NCI-H2029 (cell line): ENCODE measurements at places on chromosomes 1 and 21.

- DNase-seq = no peak
Measured at GRCh38 chr1:205687242-205687641, 6.9 kb upstream of the SLC45A3 start.

GRCh38 chr1:3468236-3469103, 14.0 kb downstream of the ARHGEF16 start:
- no peak for DNase-seq

DNA sequence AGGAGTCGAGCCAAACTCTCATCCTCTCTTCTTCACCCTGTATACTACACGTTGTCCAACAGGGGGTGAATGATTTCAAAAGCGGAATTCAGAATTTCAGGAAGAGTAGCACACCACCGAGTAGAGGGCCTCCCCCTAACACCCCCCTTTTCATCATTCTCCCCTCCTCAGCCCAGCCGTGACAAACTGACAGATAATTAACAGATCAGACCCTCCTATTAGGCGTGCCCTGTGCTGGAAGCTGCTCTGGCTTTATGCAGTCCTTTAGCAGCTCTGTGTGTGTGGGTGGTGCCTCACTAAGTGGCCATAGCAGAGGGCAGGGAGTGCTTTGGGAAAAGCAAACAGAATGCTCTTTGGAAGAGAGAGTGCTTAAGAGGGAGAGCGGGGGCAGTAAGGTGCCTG, 44.3 kb downstream of the PEX14 start:
- peak; percentile 29 for DNase-seq

- DNase-seq = no peak
Measured at GRCh38 chr21:33023574-33024200, 2.0 kb upstream of the OLIG2 start.

DNA sequence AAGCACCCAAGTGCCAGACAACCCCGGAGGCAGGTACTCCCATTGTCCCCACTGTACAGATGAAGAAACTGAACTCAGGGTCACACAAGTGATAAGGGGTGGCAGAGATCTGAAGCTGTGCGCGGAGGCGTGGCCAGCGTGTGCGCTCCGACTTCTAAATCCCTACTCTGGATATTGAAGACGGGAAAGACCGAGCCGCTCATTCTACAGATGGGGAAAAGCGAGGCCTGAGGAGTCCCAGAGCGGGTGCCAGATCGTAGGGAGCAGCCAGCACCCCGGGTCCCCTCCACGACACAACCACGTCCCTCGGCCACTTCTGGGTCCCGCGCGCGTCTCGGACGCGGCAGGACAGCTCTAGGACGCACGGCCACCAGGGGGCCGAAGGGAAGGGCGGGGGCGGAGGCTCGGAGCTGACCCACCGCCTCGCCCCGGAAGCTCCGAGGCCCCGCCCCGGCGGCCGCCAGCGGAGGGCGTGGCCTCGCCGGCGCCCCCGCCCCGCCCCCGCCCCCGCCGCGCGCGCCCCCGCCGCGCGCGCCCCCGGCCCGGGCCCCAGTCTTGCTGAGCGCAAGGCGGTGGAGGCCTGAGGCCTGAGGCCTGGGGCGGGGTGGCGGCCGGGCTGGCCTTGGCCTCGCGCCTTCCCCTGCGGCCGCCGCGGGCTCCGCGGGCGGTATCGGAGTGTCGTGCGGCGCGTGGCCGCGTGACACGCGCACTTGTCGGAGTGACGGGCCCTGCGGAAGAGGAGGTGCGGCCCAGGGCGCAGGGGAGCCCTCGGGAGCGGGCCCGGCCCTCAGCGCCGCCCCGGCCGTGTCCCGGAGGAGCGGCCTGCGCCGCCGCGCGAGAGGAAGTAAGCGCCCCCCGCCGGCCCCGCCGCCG, at the start of gene H6PD:
TSS of gene H6PD (plus strand) at position 552 of the 873 bp plus-strand sequence. CDS start 10,161 bp downstream, outside the sequence.
- DNase-seq = peak; percentile 24

DNA sequence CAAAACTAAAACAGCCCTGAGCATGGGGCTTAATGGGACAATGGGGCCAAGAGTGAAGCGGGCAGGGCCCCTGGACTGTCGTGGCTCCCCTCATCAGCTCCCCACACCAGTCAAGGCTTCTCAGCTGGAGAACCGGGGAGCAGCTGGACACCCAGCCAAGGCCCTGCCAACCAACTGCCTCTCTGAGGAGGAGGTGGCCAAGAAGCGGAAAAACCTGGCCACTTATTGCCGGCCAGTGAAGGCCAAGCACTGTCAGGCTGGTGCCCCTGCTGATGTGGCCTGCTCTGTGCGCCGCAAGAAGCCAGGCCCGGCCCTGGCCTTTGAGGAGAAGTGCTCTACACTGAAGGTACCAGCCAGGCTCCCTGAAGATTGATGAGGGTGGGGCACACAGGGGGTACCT, 2.5 kb upstream of the CYB561D1 start:
- no peak for DNase-seq

DNA sequence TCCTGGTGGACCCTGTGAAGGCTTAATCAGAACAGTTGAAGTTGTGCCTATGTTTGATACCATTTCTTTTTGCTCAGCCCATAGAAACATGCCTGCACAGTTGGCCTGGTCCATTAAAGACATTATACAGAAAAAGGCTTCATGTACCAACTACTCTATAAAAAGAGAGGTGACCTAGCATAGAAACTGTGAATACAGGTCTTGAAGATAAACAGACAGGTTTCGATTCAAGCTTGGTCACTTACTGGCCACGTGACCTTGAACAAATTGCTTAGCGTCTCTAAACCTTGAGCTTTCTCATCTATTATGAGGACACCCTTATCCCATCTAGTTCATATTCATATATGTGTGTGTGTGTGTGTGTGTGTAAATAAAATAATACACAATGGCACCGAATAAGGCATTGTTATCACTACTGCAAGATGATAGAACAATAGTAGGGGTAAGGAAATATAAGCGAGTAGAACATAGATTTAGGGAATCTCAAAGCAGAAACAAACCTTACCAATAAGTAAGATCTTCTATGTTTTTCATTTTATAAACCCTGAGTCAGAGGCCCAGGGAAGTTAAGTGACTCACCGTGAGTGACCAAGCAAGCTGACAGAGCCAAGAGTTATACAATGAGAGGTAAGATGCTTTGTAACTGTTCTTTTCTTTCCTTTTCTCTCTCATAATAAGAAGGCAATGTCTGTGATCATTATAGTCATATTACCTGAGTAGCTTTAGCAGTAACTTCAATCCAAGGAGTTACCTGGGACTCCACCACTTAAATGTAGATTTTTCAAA, 476.8 kb upstream of the DEPDC1 start:
- DNase-seq = no peak

- no peak for DNase-seq
Measured at GRCh38 chr1:41240781-41241353, 1.2 kb downstream of the SCMH1 start.

DNA sequence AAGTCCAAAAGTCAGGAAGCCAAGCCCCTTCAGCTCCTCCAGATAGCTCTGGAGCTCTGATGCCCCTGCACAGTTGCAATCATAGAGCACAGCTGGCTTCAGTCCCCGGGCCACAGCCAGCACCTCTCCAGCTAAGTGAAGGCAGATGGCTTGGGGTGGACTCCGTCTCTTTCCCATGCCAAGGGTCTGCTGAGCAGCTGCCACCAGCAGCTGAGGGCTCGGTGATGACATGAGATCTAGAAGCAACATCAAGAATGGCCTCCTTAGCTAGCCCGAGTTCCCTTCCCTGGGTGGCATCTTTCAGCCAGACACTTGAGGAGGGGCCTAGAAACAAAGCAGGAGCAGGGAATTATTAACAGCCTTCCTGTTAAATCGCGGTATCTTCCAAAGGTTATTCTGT, 973 bp downstream of the C1orf74 start:
- DNase-seq = no peak

DNA sequence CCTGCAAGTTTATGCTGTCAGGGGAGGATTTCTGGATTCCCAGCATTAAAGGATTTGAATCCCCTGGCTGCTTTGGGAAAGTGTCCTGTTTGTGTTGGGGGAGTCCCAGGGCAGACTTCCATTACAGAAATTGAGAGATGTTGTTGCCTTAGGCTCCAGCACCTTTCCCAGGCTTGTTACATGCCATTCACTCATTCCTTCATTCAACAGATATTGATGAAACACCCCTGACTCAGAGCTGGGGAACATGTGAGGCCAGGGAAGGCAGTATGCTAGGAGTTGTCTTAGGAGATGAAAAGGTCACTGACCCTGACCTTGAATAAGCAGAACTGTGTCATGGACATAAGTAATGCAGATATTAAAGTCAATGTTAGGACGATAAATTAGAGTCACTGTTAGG, 161.7 kb downstream of the NTMT2 start:
- DNase-seq = no peak

- DNase-seq = no peak
Measured at GRCh38 chr1:154222518-154222917, 1.8 kb downstream of the UBAP2L start.

DNA sequence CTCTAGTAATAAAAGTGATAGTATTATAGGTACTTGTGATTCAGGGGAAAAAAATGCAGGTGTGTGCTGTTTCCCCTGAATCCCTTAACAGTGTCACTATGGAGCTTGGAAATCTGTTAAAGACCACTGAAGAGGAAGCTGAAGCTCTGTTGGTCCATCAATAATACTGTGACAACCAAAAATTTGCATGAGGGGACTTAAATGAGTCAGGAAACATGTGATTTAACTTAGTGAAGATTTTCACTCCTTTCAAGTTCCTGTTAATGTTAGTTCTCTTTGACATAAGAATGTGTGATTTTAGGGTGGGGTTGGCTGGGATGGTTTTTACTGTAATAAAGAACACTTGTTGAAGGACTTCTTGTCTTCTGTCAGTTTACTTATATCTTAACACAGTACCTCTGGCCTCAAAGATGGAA, 32.0 kb downstream of the VANGL2 start:
- no peak for DNase-seq

GRCh38 chr1:248596615-248597014, 885 bp downstream of the OR2T10 start:
- DNase-seq = no peak
